ENCODE measurements at places on chromosomes 6 and 20.

DNA sequence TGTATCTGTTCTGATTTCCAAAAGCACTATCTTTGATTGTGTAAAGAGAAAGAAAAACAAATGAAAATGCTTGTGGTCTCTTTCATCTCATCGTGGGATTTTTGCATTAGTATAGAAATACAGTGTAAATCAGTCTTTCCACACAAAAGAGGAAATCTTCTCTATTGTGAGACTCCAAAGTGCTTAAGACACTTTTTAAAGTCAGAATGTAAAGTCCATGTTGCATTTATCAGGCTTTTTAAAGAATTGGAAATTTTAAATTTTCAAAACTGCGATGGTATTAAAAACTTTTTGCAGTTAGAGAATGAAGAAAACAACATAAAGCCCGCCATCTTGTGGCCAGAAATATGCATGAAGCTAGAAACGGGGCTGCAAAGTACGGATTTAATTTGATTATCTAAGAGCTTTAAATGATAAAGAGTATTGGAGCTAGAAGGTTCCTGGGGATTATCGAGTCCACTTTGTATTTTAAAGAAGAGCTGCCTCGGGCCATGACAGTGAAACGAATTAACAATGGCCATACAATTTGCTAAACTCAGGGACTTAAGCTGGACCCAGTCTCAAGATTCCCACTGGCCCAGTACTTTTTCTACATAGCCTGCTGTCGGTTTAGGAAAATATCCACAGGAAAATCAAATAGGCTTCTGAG, 339.6 kb downstream of the ARHGAP18 start:
- peak; percentile 44 for DNase-seq

- no peak for DNase-seq
Observed at GRCh38 chr6:43912116-43912577, 142.1 kb downstream of the VEGFA start.

DNA sequence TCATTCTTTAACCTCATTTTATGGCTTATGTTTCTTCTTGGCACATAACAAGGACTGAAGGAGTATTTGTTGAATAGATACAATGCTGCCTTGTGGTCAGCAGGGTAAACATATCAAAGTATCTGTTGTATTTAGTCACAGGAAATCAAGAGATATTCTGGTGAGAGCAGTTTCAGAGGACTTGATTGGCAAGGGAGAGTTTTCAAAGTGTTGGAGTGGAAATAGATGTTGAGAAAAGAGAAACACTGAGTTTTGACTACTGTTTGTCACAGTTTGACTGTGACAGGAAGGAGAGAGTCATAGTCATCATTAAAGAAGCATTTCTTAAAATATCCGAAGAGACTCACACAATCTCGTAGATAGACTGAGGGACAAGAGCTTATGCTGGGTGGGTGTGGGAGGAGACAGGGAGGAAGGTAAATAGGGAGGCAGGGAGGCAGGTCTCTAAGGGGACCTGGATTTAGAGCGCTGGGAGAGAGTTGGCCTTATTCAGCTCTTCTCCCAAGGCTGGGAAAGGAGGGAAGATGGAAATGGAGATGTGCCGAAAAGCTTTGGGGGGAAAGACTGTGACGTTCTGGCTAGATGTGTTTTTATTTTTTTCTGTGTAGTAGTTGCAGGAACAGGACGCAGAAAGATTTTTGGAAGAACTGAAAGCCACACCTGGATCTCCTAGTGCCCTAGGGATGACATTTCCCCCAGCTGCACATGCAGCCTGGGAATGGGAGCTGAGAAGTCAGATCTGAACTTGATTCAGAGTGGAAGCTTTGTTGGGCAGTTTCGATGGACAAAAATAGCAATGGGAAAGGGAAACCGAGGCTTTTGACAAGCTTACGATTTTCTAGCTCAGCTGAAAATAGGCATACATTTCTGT, 65.0 kb upstream of the IFNGR1 start:
- peak; percentile 49 for DNase-seq

GRCh38 chr20:33963751-33964150, 30.0 kb upstream of the RALY start:
- DNase-seq, result peak; percentile 12

DNA sequence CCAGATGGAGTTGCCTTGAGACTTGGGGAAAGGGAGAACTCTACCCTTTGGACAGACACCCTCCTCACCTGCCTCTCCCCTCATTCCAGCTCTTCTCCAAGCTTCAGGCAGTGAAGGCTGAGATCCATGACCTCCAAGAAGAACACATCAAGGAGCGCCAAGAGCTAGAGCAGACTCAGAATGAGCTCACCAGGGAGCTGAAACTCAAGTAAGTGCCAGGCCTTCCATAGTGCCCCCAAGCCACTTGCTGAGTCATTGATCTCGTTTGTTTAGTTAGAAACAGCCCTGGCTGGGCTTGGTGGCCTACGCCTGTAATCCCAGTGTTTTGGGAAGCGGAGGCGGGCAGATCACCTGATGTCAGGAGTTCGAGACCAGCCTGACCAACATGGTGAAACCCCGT, 39.2 kb downstream of the KIF3B start:
- no peak for DNase-seq

DNA sequence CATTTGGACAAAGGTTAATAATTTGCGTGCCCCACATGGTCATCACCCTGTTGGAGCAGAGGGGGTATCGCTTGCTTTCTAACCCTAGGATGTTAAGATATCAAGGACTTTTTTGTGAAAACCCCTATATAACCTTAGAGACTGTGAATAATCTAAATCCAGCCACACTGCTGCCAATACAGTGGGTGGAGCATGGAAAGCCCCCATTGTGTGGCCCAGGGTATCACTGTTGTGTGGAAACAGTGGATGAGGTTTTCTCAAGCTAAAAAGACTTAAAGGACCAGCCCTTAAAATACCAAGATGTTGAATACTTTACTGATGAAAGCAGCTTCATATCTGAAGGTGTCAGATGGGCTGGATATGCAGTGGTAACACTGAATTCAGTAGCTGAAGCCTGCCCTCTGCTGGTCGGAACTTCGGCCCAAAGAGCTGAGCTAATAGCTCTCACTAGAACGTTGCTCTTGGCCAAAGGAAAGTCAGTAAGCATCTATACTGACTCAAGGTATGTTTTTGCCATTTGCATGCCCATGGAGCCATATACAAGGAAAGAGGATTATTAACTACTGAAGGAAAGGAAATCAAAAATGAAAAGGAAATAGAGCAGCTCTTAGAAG, 695.2 kb downstream of the PHF3 start:
- DNase-seq, result peak; percentile 57

- no peak for DNase-seq
Observed at GRCh38 chr6:33904747-33905065, 100.9 kb upstream of the MLN start.

GRCh38 chr6:33952016-33952415, 148.2 kb upstream of the MLN start:
- DNase-seq, result no peak

GRCh38 chr6:40806256-40806864, 219.2 kb upstream of the LRFN2 start:
- peak; percentile 14 for DNase-seq

GRCh38 chr20:48680650-48681049, 147.1 kb downstream of the PREX1 start:
- no peak for DNase-seq

DNA sequence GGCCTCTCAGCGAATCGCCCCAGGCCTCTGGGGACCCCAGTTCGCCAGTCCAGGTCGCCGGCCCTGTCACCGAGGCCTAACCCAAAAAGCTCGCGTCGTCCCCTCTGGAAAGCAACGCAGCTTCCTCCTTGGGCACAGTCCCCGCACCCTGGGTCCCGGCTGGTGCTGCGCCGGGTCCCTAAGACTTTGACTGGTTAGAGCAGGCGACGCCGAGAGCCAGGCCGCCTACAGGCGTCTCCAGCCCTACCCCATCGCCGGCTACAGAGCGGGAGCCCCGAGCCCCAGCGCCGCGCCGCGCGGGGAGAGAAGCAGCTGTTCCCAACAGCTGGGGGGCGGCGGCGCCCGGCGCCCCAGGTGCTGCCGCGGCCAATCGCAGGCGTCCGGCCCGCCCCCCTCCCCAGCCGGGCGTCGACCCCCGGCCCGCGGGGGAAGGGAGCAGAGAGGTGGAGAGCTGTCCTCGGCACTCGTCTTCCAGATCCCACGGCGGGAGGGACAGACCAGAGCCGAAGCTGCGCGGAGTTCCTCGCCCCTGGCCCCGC, 540 bp upstream of the RBM24 start:
- peak; percentile 1 for DNase-seq

- DNase-seq, result no peak
Observed at GRCh38 chr6:44120692-44121443, 6.4 kb downstream of the MRPL14 start.

DNA sequence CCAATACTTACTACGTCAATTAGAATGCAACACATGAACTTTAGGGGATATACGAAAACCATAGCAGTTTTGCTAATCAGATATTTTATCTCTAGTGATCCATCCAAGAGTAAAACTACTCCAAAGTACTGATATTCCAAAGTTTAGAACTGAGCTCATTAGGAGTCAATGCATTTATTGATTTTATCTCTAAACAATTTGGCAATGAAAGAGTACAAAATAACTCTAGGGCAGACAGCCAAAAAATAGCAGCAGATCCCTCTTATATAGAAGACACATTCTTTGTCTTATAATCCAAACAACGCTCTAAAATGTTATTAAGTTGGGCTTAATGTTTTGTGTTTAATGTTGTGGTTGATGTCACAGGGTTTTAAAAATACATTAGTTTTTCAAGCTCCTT, 923.9 kb upstream of the MAN1A1 start:
- DNase-seq, result no peak

- DNase-seq, result no peak
Observed at GRCh38 chr20:24081077-24081476, 92.5 kb upstream of the GGTLC1 start.

DNA sequence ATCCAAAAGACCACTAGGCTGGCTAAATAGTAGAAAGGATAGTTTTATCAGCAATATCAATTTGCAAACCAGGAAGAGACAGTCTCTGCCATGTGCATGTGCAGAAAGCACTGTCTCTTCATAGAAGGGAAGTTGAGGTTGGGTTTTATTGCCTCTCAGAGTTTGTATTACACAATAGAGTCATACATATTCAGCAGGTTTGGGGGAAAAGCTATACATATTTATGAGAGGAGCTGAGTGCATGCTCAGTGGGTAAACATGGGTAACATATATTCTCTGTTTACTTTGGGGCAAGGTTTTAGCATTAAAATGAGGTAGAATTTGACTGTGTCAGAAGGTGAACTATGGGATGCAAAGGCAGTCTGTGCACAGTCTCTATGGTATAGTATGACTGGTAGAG, 14.9 kb downstream of the TMEM170B start:
- peak; percentile 64 for DNase-seq

DNA sequence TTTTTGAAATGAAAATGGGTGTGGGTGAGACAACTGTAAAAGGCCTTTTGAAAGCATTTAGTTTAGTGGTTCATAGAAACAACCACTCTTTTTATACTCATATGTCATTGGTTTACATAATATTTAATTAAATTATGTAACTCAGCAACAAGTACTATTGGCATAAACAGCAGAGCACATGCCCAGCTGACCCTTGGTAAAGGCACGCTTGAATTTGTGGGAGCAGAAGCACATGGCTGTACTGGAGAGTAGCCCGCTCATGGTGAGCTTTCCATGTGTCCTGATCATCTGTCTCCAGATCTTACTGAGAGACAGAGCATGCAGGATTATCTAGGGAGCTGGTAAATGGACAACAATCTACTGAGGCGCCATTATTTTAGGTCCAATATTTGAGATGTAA, 17.1 kb upstream of the KLHL31 start:
- no peak for DNase-seq

GRCh38 chr6:19440531-19440930, 396.6 kb upstream of the ID4 start:
- DNase-seq, result no peak

DNA sequence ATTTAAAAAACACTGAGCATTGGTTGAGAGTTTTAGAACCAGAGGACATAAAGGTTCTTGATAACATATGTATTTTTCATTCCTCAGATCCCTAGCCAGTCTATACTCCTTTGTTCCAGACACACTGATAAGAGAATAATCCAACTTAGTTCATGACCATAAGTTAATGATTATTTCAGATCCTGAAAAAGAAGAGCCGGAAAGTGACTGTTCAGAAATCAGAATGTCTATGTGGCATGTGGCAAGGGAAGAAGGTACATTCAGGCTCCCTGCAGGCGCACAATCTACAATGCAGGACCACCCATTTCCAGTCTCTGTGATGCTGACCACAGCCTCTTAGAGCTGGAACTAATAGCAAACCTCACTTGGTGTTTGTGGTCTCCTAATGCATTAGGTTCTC, 666.7 kb upstream of the AGPAT4 start:
- DNase-seq, result no peak

GRCh38 chr6:13135152-13135551, 193.2 kb downstream of the TBC1D7 start:
- no peak for DNase-seq

- no peak for DNase-seq
Observed at GRCh38 chr20:40966103-40966502, 62.5 kb upstream of the TOP1 start.

- DNase-seq, result no peak
Observed at GRCh38 chr20:62063315-62063980, 2.2 kb downstream of the TAF4 start.

- DNase-seq, result no peak
Observed at GRCh38 chr20:14717134-14717999, 380.0 kb upstream of the FLRT3 start.

DNA sequence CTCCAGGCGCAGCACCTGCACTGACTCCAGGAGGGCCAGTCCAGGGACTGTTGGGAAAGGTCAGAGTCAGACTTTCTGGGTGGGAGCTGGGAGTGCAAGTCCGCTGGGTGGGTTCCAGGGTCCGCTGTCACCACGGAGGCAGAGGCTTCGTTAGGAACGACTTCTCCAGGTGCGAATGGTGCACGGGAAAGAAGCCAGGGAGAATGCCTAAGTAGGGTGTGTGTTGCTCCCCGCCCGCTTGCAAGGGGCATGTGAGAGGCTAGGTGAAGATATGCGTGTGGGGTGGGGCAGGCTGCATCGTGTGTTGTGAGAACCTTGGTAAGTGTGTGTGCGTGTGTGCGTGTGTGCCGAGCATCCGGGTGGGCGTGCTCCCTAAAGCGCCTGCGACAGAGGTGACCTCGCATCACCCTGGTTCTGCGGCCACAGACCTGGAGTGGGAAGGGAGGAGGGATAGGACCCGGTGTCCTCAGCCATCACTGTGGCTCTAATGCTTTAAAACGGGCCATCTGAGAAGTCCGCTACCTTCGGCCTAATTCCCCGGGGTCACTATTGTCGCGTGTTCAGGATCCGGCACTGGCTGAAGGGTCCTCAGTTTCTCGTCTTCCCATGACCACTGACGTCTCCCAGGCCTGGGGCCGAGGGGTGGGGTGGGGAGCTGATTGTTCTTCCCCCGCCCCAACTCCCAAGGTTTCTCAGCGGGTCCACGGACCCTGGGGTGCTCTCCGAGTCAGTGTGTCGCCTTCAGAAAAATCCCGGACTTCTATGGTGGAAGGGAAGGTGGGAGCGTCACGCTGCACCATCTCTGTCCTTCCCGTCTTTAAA, 6.1 kb downstream of the SLC32A1 start:
- no peak for DNase-seq

Measured in suppressor macrophage treated with lipopolysaccharide for 4 hours (primary cell).